H9 (cell line): ENCODE measurements at places on chromosomes 6 and 20.

DNA sequence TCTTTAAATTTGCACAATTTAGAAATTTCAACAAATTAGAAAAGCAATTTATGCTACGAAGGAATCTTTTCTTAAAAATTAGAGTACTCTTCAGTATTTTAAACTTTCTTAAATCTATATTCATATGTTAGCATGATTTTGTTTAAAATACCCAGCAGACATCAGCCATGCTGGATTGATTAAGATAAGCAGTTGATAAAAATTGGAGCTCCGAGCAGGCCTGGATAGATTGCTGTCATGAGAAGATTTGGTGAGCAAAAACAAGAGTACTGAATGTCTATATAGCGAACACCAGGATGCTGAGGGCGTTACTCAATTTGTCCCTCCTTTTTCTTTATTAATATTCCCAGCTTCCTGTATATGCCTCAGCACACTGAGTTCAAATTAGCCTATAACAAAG, 108.4 kb upstream of the SLC35B3 start:
- no peak for DNase-seq

GRCh38 chr20:50680105-50680960, 11.0 kb downstream of the RIPOR3 start:
- no peak for DNase-seq

GRCh38 chr20:60261333-60261732, 303.1 kb downstream of the CDH26 start:
- no peak for DNase-seq

GRCh38 chr20:39446397-39446796, 484.3 kb downstream of the DHX35 start:
- no peak for DNase-seq

- no peak for DNase-seq
Measured at GRCh38 chr6:119676230-119676629, 326.7 kb upstream of the MAN1A1 start.

GRCh38 chr20:17584689-17585088, 14.8 kb downstream of the DSTN start:
- no peak for DNase-seq

GRCh38 chr6:98672681-98673475, 161.5 kb upstream of the POU3F2 start:
- DNase-seq = no peak

GRCh38 chr6:145977881-145978280, 13.7 kb upstream of the SHPRH start:
- no peak for DNase-seq

GRCh38 chr20:3068986-3069900, 2.2 kb upstream of the OXT start:
- DNase-seq = peak; percentile 57

DNA sequence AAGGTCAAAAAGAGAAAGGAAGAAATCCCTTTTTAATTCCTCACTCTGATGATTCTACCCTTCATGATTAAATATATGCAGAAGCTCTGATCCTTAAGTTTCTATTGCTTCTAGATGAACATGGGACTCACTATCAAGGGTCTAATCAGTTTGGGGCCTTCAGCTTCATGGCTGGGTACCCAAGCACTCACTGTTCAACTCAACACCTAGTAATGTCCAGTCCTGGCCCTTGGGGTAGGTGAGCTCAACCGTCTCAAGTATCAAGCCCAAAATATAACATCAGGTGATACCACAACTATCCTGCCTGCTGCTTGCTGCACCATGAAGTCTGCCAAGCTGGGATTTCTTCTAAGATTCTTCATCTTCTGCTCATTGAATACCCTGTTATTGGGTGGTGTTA, at the start of gene SPINT4:
TSS of gene SPINT4 (plus strand) at position 301 of the 400 bp plus-strand sequence. CDS start at position 322, 21 bp downstream.
- no peak for DNase-seq

DNA sequence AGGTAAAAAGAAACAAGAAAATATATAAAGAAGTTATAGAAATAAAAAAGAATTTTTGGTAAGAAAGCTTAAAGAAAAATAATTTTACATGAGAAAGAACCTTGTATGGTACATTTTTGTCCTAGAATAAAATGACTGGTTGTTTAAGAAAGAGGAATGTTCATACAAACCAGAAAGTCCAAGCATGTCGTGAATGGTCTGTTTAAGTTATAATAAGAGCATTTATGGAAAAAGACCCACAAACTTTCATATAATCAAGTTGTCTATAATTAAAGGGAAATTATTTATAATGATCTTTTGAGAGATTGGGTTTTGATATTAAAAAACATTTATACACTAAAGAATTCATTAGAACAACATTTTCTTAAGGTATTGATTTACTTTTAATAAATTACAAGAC, 27.8 kb upstream of the FAM110A start:
- no peak for DNase-seq

GRCh38 chr6:10613077-10613476, 81.3 kb downstream of the C6orf52 start:
- DNase-seq = no peak

DNA sequence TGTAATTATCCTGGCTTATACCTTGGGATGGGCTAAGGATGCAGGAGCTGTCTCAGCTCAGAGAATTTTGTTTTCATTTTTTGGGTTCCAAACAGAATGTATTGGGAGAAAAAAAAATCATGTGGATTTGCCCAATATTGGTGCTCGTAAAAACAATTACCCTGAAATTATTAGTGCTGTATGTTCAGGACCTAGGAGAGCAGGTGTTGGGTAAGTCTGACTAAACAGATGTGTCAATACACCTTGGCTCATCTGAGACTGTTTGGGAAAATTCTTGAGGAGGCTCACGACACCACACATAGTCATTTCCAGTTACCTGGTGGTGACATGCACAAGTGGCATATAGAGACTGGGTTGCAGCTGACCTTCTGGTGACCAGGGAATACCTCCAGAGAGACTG, 802.1 kb upstream of the FLRT3 start:
- no peak for DNase-seq

- peak; percentile 74 for DNase-seq
Measured at GRCh38 chr6:38773338-38773737, 58.2 kb downstream of the DNAH8 start.

GRCh38 chr6:166687070-166687878, 60.2 kb upstream of the RPS6KA2 start:
- DNase-seq = no peak

DNA sequence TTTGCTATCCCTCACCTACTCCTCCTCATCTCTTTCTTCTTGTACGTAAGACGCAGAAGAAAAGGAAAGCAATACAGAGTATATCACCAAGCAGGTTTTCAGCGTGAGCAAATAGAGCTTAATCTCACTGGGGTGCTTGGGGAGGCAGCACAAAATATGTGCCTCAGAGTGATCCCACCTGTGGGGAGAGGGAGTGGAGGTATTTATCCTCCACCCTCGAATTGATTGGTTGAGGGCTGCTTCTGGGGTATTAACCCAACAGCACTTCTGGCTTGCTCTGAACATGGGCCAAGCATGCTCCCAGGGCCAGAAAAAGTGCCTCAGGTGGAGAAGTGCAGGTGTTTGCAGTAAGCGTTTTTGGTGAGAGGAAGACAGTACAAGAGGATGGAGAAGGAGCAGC, 78.5 kb upstream of the EYA2 start:
- no peak for DNase-seq

DNA sequence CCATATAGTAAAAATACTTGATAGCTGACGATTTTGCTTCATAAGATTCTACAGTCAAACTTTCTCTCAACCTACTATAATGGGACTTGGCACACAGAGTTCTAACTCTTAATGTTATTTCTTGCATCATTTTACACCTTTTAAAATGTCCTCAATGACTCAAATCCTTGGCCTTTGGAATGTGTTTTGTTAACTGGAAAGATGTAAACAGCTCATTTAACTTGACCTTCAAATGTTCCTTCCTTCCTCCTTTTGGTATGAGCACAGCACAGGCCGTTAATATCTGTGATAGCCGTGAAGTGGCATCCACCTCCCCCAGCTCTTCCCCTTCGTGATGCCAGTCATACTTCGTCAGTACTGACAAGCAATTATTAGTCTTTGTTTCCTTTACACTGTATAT, 972.0 kb upstream of the CITED2 start:
- DNase-seq = no peak

- DNase-seq = no peak
Measured at GRCh38 chr6:144479991-144480390, 194.9 kb downstream of the UTRN start.

DNA sequence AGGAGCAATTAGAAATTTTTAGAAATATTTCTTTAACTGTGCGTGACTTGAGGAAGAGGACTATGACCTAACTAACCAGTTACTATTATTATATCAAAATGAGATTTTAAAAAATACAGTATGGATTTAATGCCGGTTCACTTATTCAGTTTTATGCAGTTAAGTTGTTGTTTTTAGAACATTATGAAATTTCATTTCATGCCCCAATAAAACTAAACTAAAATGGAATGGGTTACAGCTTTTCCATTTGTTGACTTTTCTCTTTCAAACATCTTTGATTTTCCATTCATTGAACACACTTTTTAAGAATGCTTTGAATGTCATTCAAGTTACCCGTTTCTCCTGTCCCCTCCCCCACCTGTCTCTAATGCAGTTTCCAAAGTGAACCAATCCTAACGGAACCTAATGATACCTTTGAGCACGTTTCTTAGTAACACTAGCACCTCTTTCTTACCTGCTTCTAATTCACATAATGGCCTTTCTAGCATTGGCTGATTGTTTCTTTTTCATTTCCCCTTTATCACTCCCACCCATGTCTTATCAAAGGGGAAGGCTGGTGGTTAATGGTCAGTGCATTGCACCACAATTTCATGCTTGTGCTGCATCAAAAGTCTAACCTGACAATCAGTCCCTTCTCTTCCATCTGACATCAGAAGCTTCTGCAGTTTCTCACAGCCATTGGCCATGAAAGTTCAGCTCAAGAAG, 262.2 kb upstream of the TAB2 start:
- DNase-seq = no peak

- DNase-seq = no peak
Measured at GRCh38 chr6:120273411-120273810, 923.9 kb upstream of the MAN1A1 start.

DNA sequence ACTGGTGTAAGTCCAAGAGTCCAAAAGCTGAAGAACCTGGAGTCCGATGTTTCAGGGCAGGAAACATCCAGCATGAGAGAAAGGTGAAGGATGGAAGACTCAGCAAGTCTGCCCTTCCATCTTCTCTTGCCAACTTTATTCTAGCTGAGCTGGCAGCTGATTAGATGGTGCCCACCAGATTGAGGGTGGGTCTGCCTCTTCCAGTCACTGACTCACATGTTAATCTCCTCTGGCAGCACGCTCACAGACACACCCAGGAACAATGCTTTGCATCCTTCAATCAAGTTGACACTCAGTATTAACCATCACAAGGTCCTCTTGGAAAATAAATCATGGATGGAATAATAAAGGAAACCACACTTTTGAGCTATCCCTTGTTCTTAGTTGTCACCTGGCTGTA, 121.2 kb downstream of the MAP3K7 start:
- no peak for DNase-seq

- no peak for DNase-seq
Measured at GRCh38 chr6:22904431-22904830, 335.1 kb downstream of the HDGFL1 start.

GRCh38 chr6:14290041-14290771, 172.6 kb downstream of the CD83 start:
- no peak for DNase-seq

- DNase-seq = no peak
Measured at GRCh38 chr6:33905071-33905609, 101.3 kb upstream of the MLN start.

- DNase-seq = peak; percentile 15
Measured at GRCh38 chr20:63837479-63837878, 6.4 kb upstream of the ZBTB46 start.

GRCh38 chr6:10313799-10314162, 101.1 kb downstream of the TFAP2A start:
- no peak for DNase-seq

DNA sequence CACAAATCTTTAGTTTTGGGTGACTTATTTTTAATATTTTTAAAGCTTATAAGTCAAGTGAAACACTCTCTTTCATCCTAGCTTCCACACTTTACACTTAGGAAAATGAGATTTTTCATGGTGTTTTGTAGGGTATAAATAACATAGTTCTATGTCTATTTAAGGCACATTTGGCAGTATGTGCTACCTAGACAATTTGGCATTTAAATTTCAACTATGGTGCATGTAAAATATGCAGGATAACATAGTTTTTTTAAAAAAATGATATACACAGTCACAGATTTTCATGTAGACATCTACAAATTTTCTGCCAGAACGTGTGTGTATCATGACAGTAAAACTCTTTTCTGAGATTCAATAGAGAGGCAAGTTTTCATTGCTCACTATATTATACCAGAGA, 115.1 kb upstream of the MAP3K7 start:
- DNase-seq = no peak

GRCh38 chr6:7467007-7467897, 74.2 kb upstream of the DSP start:
- DNase-seq = no peak

DNA sequence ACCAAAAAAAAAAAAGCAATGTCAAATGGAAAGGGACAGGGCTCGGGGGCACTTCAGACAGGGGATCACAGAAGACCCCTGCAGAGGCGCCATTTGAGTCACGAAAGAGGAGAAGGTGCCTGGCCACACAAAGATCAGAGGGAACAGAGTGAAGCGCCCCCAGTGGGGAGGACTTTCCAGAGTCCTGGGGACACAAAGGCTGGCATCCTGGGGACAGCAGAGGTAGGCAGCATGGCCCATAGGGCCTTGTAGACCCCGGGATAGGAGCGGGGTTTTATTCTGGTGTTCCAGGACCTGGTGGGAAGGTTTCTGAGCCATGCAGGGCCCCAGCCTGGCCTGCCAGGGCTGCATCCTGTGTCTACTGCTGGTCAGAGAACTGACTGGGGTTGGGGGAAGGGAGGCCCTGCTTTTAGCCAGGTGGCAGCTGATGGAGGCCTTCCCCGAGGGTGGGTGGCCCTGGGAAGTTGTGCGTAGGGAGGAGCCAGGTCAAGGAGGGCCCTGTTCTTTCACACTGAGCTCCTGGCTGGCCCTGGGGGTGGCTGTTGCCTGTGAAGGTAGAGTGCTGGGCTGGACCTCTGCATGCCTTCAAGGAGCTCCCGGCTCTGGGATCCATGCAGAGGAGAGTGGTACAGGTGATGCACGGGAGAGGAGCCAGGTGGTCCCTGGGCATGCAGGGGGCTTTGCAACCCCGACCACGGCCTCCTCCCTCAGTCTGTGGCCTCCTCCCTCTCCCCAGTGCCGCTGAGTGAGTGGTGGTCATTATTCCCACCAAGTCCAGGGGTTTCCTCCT, 117.9 kb downstream of the CDH4 start:
- no peak for DNase-seq

GRCh38 chr6:170449835-170450753, 103.0 kb downstream of the PSMB1 start:
- no peak for DNase-seq

DNA sequence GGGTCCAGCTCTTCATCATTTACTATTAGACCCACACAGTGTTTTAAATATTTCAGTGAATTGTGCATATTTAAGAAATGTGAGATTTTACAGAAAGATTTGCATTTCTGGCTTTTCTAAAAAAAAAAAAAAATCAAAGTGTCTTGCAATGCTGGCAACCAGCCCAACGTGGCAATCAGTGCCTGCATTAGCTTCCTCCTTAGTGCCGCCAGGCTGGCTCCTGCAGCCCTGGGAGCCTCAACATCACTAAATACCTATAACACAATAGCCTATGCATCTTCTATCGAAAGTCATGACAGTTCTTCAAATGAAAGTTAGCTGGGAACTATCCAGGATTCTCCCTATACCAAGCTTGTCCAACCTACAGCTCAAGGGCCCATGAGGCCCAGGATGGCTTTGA, 9.4 kb upstream of the CD93 start:
- DNase-seq = no peak

GRCh38 chr6:36745283-36745682, 47.7 kb downstream of the RAB44 start:
- DNase-seq = no peak

GRCh38 chr6:127291495-127291894, 24.8 kb downstream of the RNF146 start:
- DNase-seq = no peak

GRCh38 chr20:4127344-4127743, 112.0 kb upstream of the RNF24 start:
- no peak for DNase-seq
